ENCODE measurements at places on chromosomes 16 and 17.
A peak's percentile ranks its signal among the peaks of the same experiment; 100 is the strongest.

DNA sequence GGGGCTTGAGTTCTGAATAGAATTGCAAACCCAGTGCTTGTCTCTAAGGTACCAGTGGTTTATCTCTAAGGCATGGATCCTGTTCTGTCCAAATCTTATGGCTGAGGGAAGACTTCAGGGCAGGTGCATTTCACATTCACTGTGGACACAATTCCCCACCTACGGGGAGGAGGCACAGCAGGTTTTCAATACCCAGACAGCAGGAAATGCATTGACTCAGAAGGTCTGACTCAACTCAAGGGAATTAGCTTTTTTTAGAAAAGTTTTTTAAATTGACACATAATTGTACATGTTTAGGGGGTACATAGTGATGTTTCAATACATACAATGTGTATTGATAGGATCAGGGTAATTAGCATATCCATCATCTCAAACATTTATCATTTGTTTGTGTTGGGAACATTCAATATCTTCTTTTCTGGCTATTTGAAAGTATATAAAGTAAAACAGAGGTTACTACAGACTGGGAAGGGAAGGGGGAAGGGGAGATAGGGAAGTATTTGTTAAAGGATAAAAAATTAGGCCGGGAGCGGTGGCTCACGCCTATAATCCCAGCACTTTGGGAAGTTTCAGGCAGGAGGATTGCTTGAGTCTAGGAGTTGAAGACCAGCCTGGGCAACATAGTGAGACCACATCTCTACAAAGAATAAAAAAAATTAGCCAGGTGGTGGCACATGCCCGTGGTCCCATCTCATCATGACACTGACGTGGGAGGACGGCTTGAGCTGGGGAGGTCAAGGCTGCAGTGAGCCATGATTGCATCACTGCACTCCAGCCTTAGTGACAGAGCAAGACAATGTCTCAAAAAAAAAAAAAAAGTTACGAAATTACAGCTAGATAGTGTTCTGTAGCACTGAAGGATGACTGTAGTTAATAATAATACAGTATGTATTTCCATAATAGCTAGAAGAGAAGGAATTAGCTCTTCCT, 54.9 kb downstream of the RGS9 start:
- DNase-seq = peak; percentile 67

DNA sequence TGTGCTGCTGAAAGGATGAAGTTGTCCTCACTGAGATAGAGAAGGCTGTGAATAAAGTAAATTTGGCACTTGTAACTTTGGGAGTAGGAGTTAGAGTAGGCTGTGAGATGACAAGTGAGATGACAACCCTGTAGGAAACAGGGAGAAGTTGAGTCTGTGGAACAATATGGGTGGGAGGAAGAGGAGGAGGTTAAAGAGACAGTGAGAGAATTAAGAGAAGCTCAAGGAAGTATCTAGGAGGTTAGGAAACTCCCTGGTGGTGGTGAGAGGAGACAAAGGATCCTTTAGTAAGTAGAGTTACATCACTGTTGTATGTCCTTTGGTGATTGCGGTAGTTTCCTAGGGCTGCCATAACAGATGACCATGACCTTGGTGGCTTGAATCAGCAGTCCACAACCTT, 10.7 kb upstream of the HSD17B2 start:
- no peak for DNase-seq

- DNase-seq = no peak
Measured at GRCh38 chr17:33113991-33114370, 122.3 kb downstream of the SPACA3 start.

GRCh38 chr17:3838206-3838605, 7.8 kb downstream of the NCBP3 start:
- no peak for DNase-seq

DNA sequence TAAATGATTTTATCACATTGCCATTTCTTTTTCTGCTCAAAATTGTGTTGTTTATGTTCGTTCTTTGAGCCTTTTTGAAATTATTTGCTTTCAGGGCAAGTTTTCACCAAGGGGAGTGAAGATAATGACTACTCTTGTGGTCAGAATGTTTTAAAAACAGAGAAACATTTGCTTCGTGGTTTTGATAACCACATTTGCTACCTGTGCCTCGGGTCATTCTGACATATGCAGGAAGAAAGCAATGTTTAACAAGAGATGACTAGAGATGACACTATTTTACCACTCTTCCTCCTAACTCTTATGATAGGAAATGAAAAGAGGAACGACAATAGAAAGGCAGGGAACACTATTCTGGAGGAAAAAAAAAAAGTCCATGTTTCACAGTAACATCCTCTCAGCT, 1496.5 kb upstream of the GOT2 start:
- DNase-seq = peak; percentile 74

GRCh38 chr16:67933805-67934204, 2.1 kb upstream of the CTRL start:
- no peak for DNase-seq

DNA sequence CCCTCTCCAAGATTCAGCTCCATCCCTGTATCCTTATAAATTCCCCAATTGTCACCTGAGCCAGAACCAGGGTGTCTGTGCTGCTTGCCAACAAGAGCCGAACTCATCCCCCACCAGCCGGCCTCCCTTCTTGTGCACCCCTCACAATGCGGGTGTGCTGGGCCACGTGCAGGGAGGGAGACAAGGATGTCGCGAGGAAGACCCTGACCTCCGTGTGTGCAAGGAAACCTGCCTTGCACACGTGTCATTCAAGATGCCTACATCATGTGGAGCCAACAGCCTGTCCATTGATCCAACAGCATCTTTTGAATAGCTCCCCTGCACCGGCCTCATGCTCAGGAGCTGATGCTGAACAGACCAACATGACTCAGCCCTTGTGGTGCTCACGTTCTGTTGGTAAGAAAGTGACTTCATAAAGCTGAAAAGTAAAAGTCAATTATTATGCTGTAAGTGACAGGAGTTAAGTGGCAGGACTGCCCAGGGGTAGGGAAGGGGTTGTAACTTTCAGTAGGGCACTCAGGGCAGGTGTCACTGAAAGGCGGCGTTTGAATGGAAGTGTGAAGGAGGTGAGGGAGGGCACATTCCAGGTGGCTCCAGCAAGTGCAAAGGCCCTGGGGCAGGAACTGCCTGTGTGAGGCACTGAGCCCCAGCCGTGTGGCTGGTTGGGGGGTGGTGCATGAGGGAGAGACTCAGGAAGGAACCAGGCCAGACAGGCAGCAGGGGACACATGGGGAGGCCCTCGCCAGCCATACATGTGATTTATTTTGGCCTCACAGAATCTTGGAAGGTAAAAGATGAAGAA, 302.2 kb downstream of the FOXL1 start:
- no peak for DNase-seq

DNA sequence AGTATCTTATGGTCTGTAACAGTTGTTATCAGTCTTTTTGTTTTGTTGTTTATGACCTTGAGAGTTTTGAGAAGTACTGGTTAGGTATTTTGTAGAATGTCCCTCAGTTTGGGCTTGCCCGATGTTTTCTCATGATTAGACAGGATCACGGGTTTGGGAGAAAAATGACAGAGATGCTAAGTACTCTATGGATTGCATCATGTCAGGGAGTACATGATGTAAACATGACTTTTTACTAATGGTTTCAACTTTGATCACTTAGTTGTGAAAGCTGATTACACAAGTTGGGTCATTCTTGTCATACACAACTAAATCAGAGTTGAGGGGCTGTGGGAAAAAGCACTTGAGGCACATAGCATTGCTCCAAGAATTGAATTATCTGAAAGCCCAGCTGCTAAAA, 94.7 kb upstream of the SIAH1 start:
- DNase-seq = no peak

All from mammary epithelial cell (primary cell).